ENCODE measurements at places on chromosomes 2 and 18. TPM values are rescaled to one million over a fixed set of nuclear protein-coding genes. Genes with fewer than 3 reads are reported as not detected.

Gene TMEM169
- polyA plus RNA-seq = 2.9 TPM

Gene SP140L
- 0.50 TPM for polyA plus RNA-seq

Gene C2orf92
- polyA plus RNA-seq = 2.0 TPM

Gene APCDD1
- polyA plus RNA-seq = 3.3 TPM

Gene CCDC148
- 6.8 TPM for polyA plus RNA-seq

Gene CROCC2
- polyA plus RNA-seq = not detected

Gene RHOB
- polyA plus RNA-seq = 27.7 TPM

Gene IL1R2
- not detected for polyA plus RNA-seq

Gene KLHL29
- 3.2 TPM for polyA plus RNA-seq

Measured in Purkinje cell (primary cell).